Activated CD8-positive, alpha-beta memory T cell treated with anti-CD3 and anti-CD28 coated beads, Interleukin-2, amount 10 ng/mL, durations not matched to agents 7 days and 5 days (primary cell): ENCODE measurements at places on chromosomes 3 and 15.

GRCh38 chr3:32410367-32411246 is 19.0 kb downstream of the CMTM7 start:
- H3K4me1 ChIP-seq: peaks cover 50% of the 10 kb centered on the region
- H3K4me3 ChIP-seq: no peak overlapping the region
- no peak overlapping the region for H3K27ac ChIP-seq

DNA sequence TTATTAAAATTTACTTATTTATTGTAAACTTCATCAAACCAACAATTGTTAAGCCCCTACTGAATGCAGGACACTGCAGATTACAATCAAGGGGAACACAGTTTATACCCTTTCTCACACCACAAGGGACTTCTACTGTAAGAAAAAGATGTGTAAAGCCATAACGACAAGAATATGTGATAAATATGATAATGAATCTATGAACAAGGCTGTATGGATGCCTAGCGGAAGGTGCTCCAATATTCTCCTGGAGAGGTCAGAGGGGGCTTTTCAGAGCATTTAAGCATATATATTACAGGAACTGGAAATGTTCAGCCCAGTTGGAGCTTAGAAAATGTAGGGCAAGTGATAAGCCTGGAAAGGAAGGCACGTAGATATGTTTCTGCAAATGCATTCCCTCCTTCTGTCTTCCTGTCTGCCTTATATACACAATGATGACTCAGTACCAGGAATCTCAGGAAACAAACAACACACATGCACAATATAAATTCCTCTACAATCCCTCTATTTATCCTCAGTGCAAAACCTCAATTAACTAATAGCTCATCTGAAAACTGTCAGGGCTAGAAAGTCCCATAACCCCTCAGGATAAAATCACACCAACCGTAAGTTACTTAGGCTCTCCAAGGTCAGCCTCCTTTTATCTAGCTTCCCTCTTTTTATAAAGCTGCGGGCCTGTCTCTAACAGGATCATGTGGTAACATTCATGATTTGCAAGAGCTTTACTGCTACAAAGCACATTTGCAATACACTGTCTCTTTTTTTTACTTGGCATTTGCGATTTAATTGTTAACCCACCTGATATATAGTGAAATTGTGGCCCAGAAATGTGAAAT is 393.1 kb downstream of the LPP start:
- DNase-seq: no peak
- no peaks in the 10 kb centered on the region for H3K4me1 ChIP-seq
- no peak overlapping the region for H3K27ac ChIP-seq
- no peaks in the 10 kb centered on the region for H3K27me3 ChIP-seq

DNA sequence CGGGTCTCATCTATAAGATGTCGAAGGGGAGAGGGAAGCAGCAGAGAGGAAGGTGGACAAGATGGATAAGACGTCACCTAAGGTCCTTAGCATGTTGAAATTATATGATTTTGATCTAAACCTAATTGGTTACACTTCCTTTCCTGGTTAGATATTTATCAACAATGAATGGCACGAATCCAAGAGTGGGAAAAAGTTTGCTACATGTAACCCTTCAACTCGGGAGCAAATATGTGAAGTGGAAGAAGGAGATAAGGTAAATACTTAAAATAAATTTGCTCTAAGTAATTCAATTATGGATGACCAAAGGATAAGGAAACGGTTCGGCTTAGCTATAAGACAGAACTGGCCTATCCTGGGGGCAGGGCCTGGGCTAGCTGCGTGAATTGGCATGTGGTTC is 5.5 kb downstream of the ALDH1A3 start:
- no peak for DNase-seq
- no peak overlapping the region for H3K4me3 ChIP-seq
- peaks cover 88% of the 10 kb centered on the region for H3K27me3 ChIP-seq
- no peaks in the 10 kb centered on the region for H3K36me3 ChIP-seq

GRCh38 chr3:87167628-87168456 is 59.3 kb upstream of the CHMP2B start:
- DNase-seq: peak; percentile 49
- H3K4me1 ChIP-seq: no peaks in the 10 kb centered on the region
- H3K36me3 ChIP-seq: no peaks in the 10 kb centered on the region
- H3K27ac ChIP-seq: no peak overlapping the region
- H3K27me3 ChIP-seq: peaks cover 16% of the 10 kb centered on the region
- H3K4me3 ChIP-seq: peak overlapping the region; percentile 39

DNA sequence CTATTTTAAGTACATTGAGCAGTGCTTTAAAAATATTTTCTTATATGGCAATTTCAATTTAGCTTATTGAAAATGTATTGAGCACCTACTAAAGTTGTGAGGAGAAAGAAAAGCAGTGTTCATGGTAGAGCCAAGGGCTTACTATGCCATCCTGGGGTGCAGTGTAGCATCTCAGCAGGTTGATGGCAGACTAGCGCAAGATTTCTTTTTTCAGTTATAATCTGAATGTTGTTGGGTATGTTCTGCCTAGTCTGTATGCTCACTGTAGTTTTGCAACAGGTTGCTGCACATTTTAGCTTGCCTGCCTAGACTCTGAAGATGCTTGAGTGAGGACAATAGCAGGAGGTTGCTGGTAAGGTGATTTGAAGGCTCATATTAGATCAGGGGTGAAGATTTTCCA is 103.1 kb upstream of the UNC13C start:
- no peaks in the 10 kb centered on the region for H3K36me3 ChIP-seq
- H3K27ac ChIP-seq: no peak overlapping the region
- DNase-seq: no peak
- no peak overlapping the region for H3K4me3 ChIP-seq
- no peaks in the 10 kb centered on the region for H3K4me1 ChIP-seq

- DNase-seq: no peak
- no peaks in the 10 kb centered on the region for H3K4me1 ChIP-seq
- peaks cover 7% of the 10 kb centered on the region for H3K27me3 ChIP-seq
- H3K36me3 ChIP-seq: no peaks in the 10 kb centered on the region
Observed at GRCh38 chr3:49248840-49249227, 28.2 kb downstream of the C3orf62 start.

DNA sequence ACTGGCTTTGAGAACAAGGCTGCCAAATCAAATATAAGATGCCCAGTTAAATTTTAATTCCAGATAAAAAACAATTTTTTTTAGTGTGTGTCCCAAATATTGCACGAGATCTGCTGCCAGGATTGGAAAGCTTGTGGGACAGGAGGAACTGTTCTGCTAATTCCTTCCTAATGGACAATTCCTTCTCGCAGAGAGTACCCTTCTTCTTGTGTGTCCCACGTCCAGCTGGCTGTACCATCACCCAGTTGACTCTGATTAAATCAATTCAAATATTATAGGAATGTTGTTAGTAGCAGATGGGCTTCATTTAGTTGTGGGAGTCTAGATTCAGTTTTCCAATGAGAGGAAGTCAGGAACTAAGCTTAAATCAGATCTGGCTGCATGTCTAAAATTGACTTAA is 347.9 kb upstream of the ATP10A start:
- no peak overlapping the region for H3K4me3 ChIP-seq
- H3K4me1 ChIP-seq: no peaks in the 10 kb centered on the region
- H3K27me3 ChIP-seq: no peaks in the 10 kb centered on the region

- no peak overlapping the region for H3K4me3 ChIP-seq
- no peaks in the 10 kb centered on the region for H3K36me3 ChIP-seq
- H3K27ac ChIP-seq: no peak overlapping the region
- DNase-seq: peak; percentile 58
- H3K4me1 ChIP-seq: peaks cover 4% of the 10 kb centered on the region
Observed at GRCh38 chr3:46848271-46849044, 14.8 kb downstream of the MYL3 start.

GRCh38 chr3:46719735-46720271 is 2.1 kb upstream of the PRSS50 start:
- no peak overlapping the region for H3K4me3 ChIP-seq
- H3K27ac ChIP-seq: no peak overlapping the region
- H3K27me3 ChIP-seq: peaks cover 5% of the 10 kb centered on the region

- H3K27me3 ChIP-seq: no peaks in the 10 kb centered on the region
- peaks cover 39% of the 10 kb centered on the region for H3K4me1 ChIP-seq
- peaks cover 41% of the 10 kb centered on the region for H3K36me3 ChIP-seq
- DNase-seq: no peak
- H3K4me3 ChIP-seq: no peak overlapping the region
- H3K27ac ChIP-seq: no peak overlapping the region
Observed at GRCh38 chr15:50082066-50082465, 37.0 kb downstream of the ATP8B4 start.

DNA sequence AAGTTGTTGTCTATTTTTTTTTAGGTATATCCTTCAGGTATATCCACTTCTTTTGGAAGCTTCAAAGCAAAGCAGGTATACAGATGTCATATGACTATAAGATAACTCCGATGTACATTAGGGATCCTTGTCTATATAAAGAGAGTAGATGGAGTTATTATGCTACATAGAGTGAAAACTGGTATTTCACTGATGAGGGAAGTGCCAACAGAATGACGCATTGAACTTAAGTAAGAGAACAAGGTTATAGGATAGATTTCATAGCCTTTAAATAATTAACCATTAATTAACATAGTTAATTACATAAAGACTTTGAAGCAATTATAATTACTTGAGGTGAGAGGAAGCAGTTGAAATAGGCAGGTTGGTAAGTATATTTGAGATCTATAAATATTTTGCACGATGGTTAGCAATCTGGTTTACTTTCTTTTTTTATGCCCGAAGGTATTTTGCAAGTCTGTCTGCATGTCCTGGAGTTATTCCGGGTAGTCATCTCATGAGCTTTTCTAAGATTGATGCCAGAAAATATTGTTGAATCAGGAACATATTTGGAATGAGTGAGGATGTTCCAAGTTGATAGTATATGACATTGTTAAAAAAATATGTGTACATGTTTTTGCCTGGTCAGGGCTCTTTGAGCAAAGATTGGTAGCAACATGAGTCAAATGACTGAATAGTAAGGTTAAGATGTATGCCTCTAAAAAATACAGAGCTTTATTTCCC is 299.5 kb upstream of the KCNMB2 start:
- H3K36me3 ChIP-seq: no peaks in the 10 kb centered on the region
- H3K4me1 ChIP-seq: no peaks in the 10 kb centered on the region
- H3K4me3 ChIP-seq: no peak overlapping the region
- H3K27ac ChIP-seq: no peak overlapping the region

DNA sequence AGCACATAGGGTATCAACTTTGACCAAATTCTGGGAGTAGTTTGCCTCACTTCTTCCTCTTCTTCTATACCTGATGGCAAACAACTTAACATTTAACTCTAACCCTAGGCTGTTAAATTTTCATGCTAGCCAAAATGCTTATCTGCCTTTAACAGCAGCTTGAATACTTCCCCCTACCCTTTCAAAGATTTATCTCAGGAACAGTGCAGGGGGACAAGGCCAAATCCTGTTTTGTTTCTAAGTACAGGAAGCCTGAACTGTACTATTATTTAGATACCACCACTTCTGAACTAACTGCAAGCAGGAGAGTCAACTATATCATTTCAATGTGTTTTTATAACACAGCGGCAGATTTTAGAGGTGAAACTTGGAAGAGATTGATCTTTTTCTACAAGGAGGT is 104.0 kb upstream of the CNTN6 start:
- H3K36me3 ChIP-seq: no peaks in the 10 kb centered on the region
- H3K27ac ChIP-seq: no peak overlapping the region
- H3K4me1 ChIP-seq: no peaks in the 10 kb centered on the region
- H3K4me3 ChIP-seq: no peak overlapping the region
- no peak for DNase-seq
- no peaks in the 10 kb centered on the region for H3K27me3 ChIP-seq

DNA sequence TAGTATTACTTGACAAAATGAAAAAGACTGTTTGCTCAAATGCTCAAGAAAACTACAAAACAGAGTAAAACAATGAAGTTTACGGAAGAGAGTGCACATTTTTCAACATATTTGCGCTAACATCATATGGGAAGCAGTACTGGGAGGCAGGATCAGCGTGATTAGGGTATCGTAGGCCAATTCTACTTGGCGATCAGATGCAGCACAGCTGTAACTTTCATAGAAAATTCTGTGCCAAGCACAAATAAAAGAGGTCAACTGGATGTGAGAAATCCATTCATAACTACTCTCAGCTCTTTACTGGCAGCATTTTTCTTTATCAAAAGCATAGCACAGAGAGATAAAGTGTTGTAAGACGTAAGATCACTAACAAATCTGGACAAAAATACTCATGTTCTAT is 1196.3 kb upstream of the GBE1 start:
- no peak overlapping the region for H3K4me3 ChIP-seq
- DNase-seq: no peak
- H3K36me3 ChIP-seq: no peaks in the 10 kb centered on the region
- no peaks in the 10 kb centered on the region for H3K27me3 ChIP-seq
- H3K4me1 ChIP-seq: no peaks in the 10 kb centered on the region

GRCh38 chr15:25544076-25544475 is 105.3 kb upstream of the UBE3A start:
- H3K4me1 ChIP-seq: no peaks in the 10 kb centered on the region
- H3K27ac ChIP-seq: no peak overlapping the region
- no peaks in the 10 kb centered on the region for H3K36me3 ChIP-seq
- H3K27me3 ChIP-seq: no peaks in the 10 kb centered on the region

- H3K27ac ChIP-seq: no peak overlapping the region
- H3K4me3 ChIP-seq: no peak overlapping the region
- H3K27me3 ChIP-seq: no peaks in the 10 kb centered on the region
- no peaks in the 10 kb centered on the region for H3K36me3 ChIP-seq
- DNase-seq: no peak
Observed at GRCh38 chr15:83734487-83734886, 80.6 kb downstream of the ADAMTSL3 start.

GRCh38 chr3:99875929-99876841 is 58.5 kb downstream of the CMSS1 start:
- H3K36me3 ChIP-seq: peaks cover 8% of the 10 kb centered on the region
- peak; percentile 74 for DNase-seq
- peaks cover 44% of the 10 kb centered on the region for H3K4me1 ChIP-seq
- peaks cover 12% of the 10 kb centered on the region for H3K27me3 ChIP-seq

DNA sequence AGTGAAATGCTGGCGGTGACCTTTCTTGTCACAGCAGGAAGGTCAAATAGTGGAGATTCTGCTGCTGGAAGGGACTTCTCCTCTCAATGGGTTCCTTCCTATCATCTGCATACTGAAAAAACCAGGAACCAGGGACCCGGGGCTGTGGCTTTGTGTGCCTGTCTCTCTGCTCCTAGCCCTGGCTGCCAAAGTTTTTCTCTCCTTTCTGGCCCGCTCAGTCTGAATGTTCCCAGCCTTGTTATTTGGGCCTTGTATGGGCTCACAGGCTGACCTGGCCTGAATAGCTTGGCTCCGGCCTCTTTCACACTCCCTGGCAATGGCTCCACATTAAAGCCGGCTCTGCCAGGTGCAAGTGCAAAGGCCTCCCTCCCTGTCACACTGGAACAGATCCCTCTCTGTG is 94.7 kb downstream of the LRIG1 start:
- H3K27me3 ChIP-seq: no peaks in the 10 kb centered on the region
- no peak overlapping the region for H3K27ac ChIP-seq
- no peak overlapping the region for H3K4me3 ChIP-seq
- H3K4me1 ChIP-seq: peaks cover 5% of the 10 kb centered on the region

GRCh38 chr3:74288761-74289160 is 325.7 kb downstream of the CNTN3 start:
- H3K4me1 ChIP-seq: no peaks in the 10 kb centered on the region
- no peak overlapping the region for H3K27ac ChIP-seq
- DNase-seq: no peak
- H3K36me3 ChIP-seq: no peaks in the 10 kb centered on the region

DNA sequence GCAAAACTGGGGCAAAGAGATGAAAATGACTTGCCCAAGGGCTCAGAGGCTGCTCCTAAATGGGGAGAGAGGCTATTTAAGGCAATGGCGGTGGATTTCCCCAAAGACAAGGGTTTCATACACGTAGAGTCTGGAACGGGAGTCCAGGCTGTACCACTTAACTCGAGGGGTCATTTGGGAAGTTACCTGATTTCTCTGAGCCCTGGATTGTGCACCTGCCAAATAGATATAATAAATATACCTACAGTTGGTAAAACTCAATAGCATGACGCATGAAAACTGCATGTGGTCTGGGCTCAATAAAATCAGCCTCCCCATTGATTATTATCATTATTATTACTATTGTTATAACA is 1.3 kb upstream of the ITPR1 start:
- H3K27me3 ChIP-seq: peaks cover 9% of the 10 kb centered on the region
- peaks cover 32% of the 10 kb centered on the region for H3K4me1 ChIP-seq
- H3K4me3 ChIP-seq: peak overlapping the region; percentile 92
